GM03348 (cell line): ENCODE measurements at places on chromosomes 4 and X.

DNA sequence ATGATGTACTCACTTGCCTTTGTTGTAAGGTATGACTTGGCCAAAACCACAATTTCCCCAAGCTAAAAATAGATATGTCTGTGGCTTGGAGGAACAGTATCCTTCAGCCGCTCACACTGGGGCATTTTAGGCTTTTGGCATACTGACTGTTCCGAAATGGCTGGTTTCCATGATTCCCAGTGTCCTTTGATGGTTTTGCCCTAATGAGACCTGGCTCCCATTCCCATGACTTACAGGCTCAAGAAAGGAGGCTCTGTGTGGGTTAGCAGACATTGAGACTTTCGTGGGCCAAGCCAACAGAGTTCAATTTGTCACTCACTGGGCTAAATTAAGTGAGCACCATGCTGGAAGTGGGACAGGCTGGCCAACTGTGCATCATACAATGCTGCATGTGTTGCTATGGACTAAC, 150.6 kb downstream of the CEP135 start:
- no peak for DNase-seq

GRCh38 chr4:153261914-153262313, 57.7 kb downstream of the TRIM2 start:
- DNase-seq: no peak

DNA sequence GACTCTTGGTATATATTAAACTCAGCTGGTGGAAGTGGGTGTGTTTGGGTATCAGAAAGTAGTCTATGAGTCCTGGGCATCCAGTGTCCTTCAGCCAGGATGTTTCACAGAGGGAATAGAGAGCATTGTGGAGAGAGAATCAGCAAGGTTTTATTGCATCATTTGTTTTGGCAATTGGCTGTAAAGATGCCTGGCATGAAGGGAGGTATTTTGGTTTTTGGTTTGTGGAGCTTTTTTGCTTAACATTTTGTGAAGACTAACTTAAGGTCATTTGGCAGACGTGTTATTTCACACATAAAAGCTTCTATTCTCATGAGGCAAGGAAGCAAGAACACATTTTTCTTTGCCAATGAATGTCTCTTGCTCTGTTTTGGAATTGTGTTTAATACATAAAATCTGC, 71.1 kb downstream of the DCLK2 start:
- peak; percentile 50 for DNase-seq

- DNase-seq: peak; percentile 62
Observed at GRCh38 chr4:17063888-17064287, 165.4 kb upstream of the LDB2 start.

DNA sequence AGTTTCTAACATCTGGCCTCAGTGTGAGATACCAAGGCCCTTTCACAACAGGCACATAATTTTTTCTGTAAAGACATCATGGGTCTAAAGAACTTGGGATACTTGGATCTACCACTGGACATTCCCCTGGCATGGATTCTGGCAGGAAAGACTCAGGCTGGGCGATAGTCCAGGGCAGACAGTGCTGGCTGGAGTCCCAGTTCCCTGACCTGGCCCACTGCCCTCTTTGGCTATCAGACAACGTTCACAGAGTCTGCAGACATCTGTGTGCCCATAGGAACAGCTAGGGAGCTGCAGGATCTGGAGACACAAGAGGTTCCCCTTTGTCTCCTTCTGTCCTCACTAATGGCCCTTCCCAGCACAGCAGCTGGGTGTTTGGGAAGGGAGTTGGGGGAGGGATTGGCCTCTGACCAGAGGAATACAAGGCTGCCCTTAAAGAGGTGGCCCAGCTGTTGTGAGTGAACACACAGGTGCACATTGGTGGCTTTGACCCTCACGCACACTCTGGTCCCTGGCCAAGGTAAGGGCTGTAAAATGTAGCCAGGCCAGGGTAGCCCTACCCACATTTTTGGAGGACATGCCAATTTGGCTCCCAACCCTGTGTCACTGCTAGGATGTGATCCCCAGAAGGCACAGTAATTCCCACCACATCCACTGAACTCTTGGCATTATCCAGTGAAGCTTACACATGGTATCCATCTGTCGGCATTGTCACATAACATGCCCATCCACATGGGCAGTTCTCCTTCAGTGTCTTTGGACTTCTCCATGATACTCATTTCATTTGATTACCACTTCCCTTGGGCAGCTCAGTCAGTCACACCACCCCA, 72.3 kb downstream of the SOX3 start:
- no peak for DNase-seq

GRCh38 chrX:19723427-19723826, 164.0 kb downstream of the SH3KBP1 start:
- no peak for DNase-seq

DNA sequence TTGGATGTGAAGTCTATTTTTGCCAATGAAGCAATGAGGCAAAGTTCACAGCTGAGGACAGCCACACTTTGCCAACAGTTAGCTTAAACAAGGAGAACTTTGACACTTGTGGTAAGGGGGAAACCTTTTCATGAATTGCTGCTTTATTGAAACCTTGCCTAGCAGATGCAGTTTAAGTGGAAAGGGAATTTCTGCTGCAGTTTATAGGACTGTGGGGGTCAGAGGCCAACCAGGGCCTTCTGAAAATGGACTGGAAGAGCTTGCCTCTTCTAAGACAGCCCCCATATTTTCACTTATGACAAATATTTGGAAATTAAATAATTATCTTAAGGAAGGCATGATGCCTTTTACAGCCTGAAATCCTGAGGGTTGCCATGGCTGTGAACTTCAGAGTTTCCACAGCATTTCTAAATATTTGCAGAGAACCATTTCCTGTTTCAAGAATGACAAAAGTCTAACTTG, 550.3 kb downstream of the RAB28 start:
- DNase-seq: no peak

DNA sequence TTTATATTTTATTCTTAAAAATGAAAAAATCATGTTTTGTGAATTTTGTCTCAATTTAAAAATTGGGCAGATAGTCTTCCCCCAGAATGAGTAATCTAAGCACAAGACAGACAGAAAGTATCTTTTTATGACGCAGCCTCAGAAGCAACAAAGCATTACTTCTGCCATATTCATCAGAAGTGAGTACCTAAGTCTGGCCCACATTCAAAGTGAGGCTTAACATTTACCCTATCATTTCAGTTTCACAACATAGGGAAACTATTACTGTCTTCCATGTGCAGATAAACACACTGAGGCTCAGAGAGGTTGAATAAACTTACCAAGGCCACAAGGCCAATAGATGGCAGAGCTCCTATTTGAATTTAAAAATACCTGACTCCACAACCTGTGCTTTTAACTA, 4.4 kb upstream of the PRDX4 start:
- peak; percentile 10 for DNase-seq

GRCh38 chr4:40193016-40193571, 3.7 kb upstream of the RHOH start:
- no peak for DNase-seq

- no peak for DNase-seq
Observed at GRCh38 chr4:72218953-72219352, 187.2 kb downstream of the NPFFR2 start.

GRCh38 chr4:109290918-109291317, 11.5 kb downstream of the COL25A1 start:
- DNase-seq: no peak

- DNase-seq: no peak
Observed at GRCh38 chrX:32524385-32524784, 687.0 kb downstream of the DMD start.

- no peak for DNase-seq
Observed at GRCh38 chr4:2946812-2947600, 16.2 kb downstream of the NOP14 start.

DNA sequence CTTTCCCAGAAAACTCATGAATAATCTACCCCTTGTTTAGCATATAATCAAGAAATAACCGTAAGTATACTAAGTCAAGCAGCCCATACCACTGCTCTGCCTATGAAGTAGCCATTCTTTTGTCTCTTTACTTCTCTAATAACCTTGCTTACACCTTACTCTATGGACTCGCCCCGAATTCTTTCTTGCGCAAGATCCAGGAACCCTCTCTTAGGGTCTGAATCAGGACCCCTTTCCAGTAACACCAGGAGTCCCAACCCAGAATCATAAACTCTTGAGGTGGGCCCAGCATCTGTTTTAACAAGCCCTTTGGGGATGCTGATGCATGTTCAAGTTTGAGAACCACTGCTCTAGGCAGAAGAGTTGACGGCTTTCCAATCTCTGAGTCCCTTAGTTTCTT, 119.6 kb downstream of the BEND2 start:
- DNase-seq: no peak

- DNase-seq: no peak
Observed at GRCh38 chr4:113083346-113083745, 33.9 kb downstream of the ANK2 start.

DNA sequence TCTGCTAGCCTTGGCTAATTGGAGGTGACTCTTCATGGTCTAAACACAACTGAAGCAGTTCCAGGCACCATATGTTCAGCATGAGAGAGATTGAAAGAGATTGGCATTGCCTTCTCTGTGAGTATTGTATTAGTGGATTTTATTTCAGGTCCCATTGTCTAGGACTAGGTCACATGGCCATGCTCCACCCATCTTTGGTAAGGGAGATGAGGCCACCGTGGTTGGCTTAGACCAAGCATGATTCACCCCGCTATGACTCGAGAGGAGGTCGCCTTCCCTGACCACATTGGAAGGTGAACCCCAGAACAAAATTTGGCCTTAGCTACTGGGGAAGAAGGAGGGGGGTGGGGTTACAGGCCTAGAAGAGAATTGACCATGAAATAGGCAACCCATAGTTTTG, 109.9 kb upstream of the BCOR start:
- peak; percentile 7 for DNase-seq

- peak; percentile 4 for DNase-seq
Observed at GRCh38 chr4:117560329-117560728, 474.0 kb upstream of the NDST3 start.

- no peak for DNase-seq
Observed at GRCh38 chr4:45910511-45910910, 213.3 kb downstream of the GABRG1 start.

DNA sequence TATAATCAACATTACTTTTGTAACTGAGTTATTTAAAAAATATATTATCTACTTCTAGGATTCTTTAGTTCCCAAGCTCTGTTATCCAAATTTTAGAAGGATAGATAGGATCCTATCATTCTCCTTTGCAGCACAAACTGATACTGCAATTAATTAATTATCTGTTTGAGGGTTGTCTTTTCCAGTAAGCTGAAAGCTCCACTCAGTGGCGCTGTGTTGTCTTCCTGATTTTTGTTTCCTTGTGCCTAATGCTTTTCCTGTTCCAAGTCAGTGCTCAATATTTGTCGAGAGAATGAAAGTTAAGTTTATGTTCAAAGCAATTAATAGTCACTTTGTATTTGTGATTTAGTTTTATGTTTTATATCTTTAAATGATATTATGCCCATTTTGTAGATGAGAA, 107.4 kb upstream of the ANK2 start:
- DNase-seq: no peak

DNA sequence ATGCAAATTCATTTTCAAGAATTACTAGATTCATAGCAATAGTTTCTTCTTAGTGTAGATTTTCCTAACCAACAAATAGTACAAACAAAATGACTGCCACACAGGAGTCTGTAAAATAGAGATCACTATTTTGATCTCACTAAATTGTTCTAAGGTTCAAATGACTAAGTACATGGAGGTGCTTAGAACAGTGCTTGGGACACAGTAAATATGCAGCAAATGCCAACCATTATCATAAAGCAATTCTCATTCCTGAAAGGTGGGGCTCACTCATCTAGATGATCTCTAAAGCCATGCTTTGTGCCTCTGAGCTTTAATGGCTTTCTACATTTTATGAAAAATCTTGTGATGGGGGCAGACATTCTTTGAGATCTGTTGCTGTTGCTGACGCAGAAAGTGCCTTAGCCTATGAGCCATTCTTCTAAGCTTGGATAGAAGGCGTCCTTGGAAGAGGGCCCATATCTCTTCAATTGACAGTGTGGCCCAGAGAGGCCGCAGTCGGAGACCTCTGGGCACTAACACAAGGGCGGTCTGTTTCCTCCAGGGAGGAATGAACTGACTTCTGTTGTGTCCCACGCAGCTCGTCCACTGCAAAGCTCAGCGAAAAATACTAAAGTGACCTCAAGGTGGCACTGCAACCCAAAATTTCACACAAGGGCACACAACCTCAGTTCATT, 23.5 kb downstream of the TLR10 start:
- peak; percentile 65 for DNase-seq

GRCh38 chr4:103002551-103002950, 17.0 kb downstream of the SLC9B1 start:
- peak; percentile 41 for DNase-seq

DNA sequence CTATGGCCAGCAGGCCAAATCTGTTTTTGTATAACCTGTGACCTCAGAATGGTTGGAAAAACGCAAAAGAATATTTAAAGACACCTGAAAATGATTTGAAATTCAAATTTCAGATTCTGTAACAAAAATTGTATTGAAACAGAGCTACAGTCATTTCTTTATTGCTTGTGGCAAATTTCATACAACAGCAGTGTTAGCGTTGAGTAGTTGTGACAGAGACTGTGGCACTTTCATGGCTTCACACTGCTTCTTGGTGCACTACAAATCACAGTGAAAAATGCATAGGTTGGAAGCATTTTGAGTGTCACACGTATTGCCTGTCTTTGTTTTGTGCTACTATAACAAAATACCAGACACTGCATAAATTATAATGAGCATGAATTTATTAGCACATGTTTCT, 12.2 kb upstream of the PARM1 start:
- DNase-seq: no peak

- DNase-seq: peak; percentile 9
Observed at GRCh38 chrX:136272325-136272724, 21.1 kb upstream of the MAP7D3 start.

- no peak for DNase-seq
Observed at GRCh38 chrX:76538860-76539259, 111.3 kb downstream of the MAGEE1 start.

GRCh38 chr4:122716825-122717448, 15.6 kb upstream of the BBS12 start:
- peak; percentile 80 for DNase-seq

DNA sequence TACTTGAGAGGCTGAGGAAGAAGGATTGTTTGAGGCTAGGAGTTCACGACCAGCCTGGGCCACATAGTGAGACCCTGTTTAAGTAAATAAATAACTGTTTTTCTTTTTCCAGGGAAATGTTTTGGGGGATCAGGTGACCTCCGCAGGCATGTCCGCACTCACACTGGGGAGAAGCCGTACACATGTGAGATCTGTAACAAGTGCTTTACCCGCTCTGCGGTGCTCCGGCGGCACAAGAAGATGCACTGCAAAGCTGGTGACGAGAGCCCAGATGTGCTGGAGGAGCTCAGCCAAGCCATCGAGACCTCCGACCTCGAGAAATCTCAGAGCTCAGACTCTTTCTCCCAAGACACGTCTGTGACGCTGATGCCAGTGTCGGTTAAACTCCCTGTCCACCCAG, 30.5 kb downstream of the ZBTB49 start:
- no peak for DNase-seq

- no peak for DNase-seq
Observed at GRCh38 chrX:150347471-150347870, 15.6 kb upstream of the MAMLD1 start.

DNA sequence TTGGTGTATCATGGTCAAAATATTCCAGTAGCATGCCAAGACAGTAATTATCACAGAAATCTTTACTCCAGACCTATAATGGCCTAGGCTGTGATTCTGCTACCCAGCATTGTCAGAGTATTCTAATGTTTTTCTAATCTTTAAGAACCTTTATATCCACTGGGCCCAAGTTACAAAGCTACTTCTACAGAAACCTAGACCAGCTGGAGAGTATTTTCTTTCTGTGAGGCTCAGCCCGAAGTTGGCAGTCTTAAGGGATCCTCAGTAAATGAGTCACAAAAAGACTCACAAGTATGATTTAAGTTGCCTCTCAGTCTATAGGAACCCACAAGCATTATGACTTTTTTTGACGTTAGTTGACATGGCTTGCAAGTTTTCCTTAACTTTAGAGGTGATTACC, 638.5 kb upstream of the FAM241A start:
- no peak for DNase-seq
